CD4-positive, alpha-beta T cell treated with Interferon alpha-2 for 1 hour (primary cell): ENCODE measurements at places on chromosomes 4 and X.

DNA sequence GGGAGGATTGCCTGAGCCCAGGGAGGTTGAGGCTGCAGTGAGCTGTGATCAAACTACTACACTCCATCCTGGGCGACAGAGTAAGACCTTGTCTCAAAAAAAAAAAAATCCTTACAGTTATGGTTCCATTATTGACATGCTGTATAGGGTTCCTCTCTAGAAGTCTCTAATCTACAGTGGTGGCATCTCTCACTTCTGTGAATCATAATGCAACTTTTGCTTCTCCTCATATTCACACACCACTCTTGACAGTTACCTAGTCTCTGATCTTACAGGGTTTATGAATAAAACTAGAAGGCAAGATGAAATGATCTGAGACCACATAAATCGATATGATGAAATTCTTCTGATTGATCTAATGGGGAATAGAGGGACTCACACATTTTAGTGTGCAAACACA lies 40.6 kb downstream of the DOCK11 start:
- no peak for DNase-seq

DNA sequence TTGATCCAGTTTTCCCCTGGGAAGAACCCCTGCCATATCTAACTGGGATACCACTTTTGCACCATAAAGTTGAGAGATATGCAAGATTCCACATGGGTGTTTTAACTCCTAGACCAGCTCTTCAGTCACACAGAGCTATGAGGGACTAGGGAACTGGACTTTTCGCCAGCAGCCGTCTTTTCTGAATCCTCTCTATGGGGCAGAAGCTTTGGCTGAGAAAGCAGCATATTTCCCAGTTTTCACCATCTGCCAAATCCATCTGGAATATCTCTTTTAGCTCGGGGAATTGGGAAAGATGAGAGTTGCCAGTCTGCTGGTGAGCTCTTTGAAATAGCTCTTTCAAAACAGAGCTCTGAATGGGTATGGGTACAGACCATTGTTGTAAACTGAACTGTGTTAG lies 20.9 kb downstream of the APOOL start:
- DNase-seq = no peak

- no peak for DNase-seq
These were observed 11.6 kb downstream of the BLTP1 start for GRCh38 chr4:122163767-122164166.

- DNase-seq = no peak
These were observed 744.6 kb upstream of the IGFBP7 start for GRCh38 chr4:57854748-57855147.

DNA sequence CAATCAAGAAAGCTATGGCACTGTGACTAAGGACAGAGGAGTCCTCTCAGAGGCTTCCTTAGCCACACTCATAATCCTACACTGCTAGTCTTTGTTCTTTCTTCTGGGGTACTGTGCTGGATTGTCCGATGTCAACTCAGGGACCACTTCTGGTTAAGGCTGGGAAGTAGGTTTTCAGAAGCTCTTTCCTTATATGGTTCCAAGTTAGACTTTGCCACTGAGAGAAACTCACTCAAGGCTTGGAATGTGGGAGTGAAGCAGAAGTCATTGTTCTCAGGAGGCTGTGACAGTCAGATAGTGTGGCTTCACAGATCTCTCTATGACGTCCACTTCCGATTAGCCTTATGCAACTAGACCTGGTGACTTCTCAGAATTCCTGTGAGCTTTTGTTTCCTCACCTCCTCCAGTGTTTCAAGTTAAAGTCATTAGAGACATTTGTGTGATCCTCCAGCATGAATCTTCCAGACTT lies 317.3 kb upstream of the F9 start:
- DNase-seq = no peak

- DNase-seq = no peak
These were observed 315.9 kb downstream of the LDB2 start for GRCh38 chr4:16582526-16582925.

GRCh38 chr4:74391890-74392475 lies 27.0 kb downstream of the EREG start:
- DNase-seq = no peak

DNA sequence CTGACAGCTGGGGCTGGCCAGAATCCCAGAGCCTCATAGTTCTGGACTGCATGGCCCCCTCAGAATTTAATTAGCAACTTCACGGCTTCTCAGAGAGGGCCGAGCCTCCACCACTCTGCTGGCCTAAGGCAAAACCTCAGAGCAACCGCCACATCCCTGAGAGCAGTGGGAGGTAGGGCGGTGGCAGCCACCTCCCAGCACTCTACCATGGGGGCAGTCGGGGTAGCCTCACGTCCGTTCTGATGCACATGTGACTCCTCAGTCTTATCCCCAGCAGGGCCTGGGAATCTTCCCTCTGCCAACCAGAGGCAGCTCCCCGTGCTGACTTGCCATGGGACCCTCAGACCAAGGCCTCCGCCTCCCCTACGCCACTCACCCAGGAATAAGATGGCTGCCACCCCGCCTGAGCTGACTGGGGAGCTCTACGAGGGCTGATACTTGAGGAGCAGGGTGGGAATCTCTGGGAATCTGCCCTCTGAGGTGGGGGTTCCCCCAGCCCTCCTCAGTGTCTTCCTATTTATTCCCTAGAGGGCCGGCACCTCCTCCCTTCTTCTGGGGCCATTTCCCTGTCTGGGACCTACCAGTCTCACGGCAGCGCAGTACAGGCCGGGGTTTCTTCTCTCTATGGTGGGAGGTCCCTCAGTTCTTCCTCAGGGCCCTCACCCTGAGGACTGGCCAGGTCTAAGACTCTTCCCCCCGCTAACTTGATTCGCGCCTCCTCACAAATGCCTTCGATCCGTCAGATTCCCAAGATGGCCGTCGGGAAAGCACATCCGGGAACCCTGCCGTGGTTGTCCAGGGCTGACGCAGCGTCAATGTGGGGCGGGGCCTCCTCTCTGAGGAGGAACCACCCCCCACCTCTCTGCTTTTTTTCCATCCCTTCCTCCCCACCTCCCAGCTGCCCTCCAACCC lies at the start of gene MAGEC2:
Gene MAGEC2 (minus strand): TSS at position 769 of the 912 bp plus-strand sequence. CDS start 1,303 bp downstream, outside the sequence.
- no peak for DNase-seq

GRCh38 chrX:17567821-17568220 lies 169.5 kb upstream of the SCML1 start:
- DNase-seq = no peak

DNA sequence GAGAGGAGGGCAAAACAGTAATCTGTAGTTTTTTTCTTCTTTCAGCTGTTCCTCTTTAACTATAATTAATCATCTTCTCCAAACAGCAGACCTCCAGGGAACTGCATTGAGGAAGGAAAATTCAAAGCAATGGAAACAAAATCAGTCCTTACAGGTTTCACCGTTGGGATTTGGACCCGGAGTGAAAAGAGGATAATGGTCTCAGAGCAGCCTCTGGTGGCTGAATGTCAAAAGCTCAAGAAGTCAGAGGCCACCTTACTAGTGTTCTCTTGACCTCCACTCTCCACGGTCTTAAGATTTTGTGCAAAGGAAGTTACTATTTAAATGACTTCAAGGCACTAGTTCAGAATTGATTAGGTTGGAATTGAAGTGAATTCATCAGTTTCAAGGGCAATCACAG lies 16.0 kb upstream of the MID1 start:
- no peak for DNase-seq

- DNase-seq = no peak
These were observed 2.4 kb upstream of the PCDH10 start for GRCh38 chr4:133146574-133147241.

DNA sequence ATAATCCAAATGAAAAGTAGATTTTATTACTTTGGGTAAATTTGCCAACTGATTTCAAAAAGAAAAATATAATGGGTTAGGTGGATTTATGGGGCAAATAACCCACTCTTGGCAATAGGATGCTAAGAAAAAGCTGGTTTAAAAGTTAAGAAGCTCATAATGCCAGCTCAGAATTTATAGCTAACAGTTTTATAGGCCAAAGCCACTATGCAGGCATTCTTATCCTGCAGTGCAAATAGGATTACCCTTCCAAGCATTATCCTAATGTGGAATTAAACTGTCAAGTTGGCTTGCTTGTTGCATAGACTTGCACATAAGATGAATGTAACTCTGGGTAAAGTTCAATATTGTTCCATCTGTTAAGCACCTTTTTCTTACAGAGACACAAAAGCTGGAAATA lies 703.0 kb downstream of the PCDH18 start:
- no peak for DNase-seq

- DNase-seq = peak; percentile 23
These were observed 46.5 kb downstream of the SNX25 start for GRCh38 chr4:185255868-185256267.

- no peak for DNase-seq
These were observed 219.4 kb downstream of the SLC4A4 start for GRCh38 chr4:71558248-71558647.

DNA sequence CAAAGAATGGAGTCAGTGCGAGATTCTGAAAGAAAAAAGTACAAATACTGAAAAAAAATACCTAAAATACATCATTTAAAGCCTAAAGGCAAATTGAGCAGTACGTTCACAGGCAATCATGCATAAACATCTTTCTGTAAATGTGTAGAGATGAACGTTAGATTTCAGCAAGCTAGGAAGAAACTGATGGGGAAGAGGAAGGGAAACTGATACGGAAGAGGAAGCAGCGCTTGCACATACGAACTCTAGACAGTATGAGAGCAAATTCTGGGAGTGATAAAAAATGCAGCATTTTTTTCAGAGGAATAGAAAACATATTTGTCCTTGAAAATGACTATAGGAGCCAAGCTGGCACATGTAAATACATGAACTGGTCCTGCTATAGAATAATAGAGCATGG lies 9.4 kb downstream of the ANKRD50 start:
- no peak for DNase-seq

- no peak for DNase-seq
These were observed 89.1 kb downstream of the FNIP2 start for GRCh38 chr4:158857951-158858350.

DNA sequence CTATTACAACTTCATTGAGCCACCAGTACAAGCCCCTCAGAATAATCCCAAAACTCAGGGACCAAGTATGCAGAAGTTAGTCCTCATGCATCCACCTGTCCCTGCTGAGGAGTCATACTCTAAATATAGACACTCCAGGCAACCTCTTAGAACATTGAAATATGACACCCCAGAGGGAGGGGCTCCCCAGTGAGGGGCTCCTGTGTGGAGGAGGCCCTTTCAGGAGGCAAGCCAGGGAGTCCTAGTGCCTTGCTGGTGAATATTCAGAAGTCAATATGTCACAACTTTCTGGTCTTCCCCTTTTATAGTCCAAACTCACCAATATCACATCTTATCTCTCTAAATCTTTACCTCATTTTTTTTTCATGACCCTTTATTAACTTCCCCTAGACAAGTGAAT lies 1.6 kb upstream of the ARMCX6 start:
- DNase-seq = no peak

DNA sequence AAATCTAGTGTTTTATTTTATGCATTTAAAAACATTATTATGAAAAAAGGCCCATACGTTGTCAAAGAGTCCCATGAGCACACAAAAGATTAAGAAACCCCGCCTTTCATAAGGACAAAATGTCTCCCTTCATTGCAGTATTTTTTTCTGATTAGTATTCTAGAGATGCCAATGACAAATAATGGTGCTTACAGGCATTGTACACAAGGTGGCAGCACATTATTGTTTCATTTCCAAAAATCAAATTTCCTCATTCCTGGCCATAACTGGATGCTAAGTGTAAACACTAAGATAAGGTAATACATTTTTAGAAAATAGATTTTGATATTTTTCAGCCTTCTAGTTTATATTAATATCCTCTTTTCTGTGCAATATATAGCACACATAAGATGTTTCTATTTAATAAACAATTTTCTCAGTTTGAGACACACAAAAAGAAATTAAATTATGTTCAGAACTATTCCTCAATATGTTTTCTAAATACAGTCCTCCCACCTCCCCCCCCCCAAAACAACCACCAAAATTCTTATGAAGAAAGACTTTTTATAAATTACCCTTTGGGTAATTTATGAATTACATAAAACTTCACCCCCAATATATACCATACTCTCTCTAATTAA lies 47.7 kb downstream of the TIGD2 start:
- DNase-seq = peak; percentile 51

DNA sequence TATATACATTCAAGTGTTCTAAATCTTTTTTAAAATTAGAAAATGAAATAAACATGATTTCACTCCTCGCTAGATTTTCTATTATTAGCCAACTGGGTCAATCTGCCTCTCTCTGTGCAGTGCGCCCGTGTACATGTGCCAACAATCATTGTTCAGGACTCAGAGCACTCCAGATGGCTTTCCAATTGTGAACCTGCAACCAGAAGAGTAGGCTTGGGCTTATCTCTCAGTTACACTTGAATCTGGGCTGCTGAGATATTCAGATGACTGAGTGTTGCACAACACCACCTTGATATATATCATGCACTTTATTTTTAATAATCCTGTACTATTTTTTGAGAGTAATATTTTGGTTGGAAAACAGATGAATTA lies 184.0 kb upstream of the FSTL5 start:
- no peak for DNase-seq

- no peak for DNase-seq
These were observed 10.7 kb downstream of the C4orf51 start for GRCh38 chr4:145690610-145691009.

DNA sequence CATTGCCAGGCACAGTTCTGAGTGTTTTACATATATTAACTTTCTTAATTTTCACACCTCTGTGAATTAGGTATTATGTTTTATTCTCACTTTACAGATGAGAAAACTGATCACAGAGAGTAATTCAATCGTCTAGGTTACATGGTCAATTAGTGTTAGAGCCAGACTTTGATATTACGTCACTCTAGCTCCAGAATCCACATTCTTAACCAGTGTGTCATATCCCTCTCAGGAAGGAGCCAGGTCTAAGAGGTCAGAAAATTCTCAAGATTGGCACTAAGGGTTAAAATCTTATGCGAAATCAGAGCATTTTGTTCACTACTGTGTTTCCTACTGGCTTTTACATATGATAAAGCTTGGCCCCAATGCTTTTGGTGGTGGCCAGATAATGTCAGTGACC lies 7.4 kb downstream of the DMP1 start:
- DNase-seq = no peak

GRCh38 chr4:48022192-48022799 lies 5.7 kb downstream of the NIPAL1 start:
- DNase-seq = no peak

- no peak for DNase-seq
These were observed 57.2 kb downstream of the EGF start for GRCh38 chr4:109969919-109970318.

GRCh38 chrX:120428309-120428708 lies 40.8 kb downstream of the LAMP2 start:
- DNase-seq = no peak

DNA sequence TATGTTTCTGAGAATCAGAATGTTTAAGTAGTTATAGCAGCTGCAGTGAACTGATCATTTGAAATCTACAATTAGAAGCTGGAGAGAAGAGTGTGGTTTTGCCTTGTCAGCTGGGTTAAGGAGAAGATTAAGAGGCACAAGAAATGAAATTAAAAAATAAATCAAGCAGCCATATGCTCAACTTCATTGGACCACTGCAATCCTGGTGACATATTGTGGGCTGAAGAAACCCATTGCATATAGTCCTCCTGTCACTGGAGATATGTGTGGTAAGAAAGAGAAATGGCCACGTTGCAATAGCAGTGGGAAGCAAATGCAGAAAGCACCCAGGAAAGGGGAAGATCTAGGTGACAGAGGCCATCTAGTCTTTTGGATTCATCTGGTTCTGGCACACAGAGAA lies 63.0 kb downstream of the INTS12 start:
- DNase-seq = no peak

- no peak for DNase-seq
These were observed 934 bp upstream of the SEC31A start for GRCh38 chr4:82891707-82892466.
